Epithelial cell of esophagus (primary cell): ENCODE measurements at places on chromosomes 1 and 21.

DNA sequence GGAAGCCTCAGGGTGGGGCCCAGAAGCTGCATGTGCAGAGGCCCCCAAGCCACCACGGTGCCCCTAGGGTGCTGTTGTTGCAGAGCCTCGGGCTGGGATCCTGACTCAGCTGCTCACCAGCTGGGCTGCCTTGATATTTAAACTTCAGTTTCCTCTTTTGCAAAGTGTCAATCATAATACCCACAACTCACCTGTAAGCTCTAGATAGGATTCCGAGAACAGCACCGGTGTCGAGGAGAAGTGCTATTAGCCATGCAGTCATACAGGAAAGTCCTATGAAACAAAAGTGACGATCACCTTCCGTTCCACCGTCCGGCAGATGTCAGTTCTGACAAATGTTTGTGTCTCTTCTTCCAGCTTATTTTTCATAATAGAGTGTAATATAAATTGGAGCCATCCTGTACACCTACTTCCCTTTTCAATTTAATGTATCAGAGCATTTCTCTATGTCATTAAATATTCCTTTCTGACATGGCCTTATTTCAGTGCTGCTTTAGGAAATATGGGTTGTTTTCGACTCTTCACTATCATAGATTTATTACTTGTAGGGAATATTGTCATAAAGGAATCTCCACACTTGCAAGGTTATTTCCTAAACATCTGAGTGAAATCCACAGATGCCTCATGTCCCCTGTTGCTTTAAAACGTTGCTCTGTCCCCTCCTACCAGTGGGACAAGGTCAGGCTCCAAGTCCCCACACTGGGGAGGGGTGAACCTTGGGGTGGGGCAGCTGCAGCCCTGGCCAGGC lies 100.8 kb downstream of the SIK1 start:
- no peak for DNase-seq

- no peak for DNase-seq
Observed at GRCh38 chr1:246954126-246954525, 22.4 kb upstream of the AHCTF1 start.

DNA sequence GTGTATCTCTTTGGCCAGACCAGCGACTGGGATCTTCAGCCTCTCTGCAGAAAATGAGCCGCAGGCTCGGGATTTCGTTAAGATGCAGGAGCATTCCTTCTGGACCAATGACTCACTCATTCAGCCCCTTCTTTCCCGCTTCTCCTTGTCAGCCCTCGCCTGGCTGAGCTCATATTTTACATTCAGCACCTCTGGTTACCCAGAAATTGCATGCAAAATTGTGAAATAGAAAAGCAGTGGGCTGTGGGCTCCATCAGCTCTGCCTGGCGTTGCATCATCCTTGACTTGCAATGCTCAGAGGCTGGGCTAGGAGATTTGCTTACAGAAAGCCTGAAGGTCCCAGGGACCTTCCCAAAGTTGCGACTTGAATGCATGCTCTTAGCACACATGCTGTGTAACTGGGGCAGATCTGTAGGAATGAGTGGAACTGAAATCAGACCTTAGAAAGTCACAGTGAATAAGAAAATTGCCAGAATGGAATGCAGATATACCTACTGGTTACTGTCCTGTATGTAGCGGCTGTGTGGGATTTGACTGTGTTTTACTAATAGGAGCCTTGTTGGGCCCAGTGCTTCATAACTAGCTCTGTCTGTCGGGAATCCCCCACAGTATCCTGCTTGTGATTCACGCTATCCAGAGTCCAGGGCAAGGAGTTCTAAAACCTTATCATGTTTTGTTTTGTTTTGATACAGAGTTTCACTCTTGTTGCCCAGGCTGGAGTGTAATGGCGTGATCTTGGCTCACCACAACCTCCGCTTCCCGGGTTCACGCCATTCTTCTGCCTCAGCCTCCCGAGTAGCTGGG lies 444.8 kb downstream of the KIF26B start:
- no peak for DNase-seq

DNA sequence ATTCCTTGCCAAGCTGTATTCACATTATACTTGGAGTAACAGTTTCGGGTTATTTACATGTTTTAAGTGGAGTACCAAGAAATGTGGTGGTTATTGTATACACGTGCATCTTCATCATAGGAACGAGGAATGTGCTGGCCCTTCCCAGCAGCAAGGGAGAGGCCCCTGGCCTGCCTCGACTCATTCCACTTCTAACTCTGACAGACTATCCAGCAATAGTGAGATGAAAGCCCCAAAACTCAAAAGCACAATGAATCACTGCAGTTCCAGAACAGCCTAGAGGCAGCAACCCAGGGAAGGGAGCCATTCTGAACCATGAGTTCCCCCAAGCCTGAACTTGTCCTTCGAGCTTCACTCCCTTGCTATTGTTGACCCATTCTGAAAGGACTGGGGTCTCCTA lies 23.1 kb downstream of the FAM89A start:
- DNase-seq: peak; percentile 96

- no peak for DNase-seq
Observed at GRCh38 chr1:22791831-22792347, 81.2 kb downstream of the EPHB2 start.

GRCh38 chr1:65630855-65631254 lies 161.8 kb upstream of the PDE4B start:
- DNase-seq: no peak

- no peak for DNase-seq
Observed at GRCh38 chr1:944341-945325, 14.4 kb downstream of the NOC2L start.

DNA sequence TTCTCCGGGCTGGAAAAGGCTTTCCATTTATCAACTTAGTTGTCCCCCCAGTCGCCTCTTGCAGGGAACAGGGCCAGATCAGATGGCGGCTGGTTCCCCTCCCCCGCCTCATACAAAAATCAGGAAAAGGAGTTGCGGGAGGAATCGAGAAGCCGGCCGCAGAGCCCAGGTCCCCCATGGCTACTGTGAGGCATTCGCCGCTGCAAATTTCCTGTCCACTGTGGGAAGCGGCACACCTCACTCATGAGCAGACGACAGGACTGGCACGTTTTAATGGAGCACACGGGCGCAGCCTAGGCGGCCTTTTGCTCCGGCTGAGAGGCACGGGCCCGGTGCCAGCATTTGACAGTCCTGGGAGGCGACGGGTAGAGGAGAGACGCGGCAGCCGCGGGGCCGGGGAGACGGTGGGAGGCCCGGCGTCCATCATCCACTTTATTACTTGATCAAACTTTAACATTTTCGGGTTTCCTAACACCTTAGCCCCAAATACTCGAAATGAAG lies 1.1 kb downstream of the GNG4 start:
- no peak for DNase-seq

- DNase-seq: peak; percentile 5
Observed at GRCh38 chr1:51861669-51862068, 16.9 kb downstream of the NRDC start.

DNA sequence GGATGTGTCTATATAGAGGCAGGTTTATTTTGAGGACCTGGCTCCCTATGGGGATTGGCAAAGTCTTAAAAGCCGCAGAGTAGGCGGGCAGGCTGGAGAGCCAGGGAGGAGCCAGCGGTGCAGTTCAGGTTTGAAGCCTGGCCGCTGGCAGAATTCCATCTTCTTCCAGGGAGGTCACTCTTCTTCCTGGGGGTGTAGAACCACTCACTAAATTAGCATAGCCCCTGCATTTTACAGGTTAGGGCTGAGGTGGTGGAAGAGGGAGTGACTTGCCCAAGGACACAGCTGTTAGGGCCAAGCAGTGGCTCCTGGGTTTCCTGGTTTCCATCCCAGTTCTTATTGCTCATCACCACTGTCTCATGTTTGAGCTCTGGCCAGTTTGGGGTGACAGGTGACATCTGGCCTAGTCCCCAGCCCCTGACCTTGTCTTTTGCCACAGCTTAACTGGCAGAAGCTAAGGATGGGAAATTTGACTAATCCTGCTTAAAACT lies 1.4 kb downstream of the PINK1 start:
- peak; percentile 65 for DNase-seq

DNA sequence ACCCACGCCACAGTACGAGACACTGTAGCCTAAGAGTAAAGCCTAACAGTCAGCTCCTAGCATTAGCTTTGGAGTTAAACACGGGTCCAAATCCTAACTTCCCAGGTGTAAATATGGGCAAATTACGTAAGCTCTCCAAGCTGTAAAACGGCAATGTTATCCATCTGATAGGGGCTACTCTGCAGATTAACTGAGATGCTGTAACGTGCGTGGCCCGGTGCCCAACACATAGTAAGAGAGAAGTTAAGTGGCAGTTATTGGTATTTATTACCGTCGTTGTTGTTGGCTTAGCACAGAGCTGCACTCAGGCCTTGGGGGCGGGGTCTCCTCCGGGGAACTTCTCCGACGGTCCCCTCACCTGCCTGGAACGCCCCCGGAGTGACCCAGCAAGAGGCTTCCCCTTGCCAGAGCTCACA lies 457 bp downstream of the TRAPPC3 start:
- no peak for DNase-seq

- no peak for DNase-seq
Observed at GRCh38 chr1:246001837-246002230, 505.2 kb downstream of the SMYD3 start.

- DNase-seq: no peak
Observed at GRCh38 chr1:46983830-46984586, 39.5 kb upstream of the CYP4X1 start.

DNA sequence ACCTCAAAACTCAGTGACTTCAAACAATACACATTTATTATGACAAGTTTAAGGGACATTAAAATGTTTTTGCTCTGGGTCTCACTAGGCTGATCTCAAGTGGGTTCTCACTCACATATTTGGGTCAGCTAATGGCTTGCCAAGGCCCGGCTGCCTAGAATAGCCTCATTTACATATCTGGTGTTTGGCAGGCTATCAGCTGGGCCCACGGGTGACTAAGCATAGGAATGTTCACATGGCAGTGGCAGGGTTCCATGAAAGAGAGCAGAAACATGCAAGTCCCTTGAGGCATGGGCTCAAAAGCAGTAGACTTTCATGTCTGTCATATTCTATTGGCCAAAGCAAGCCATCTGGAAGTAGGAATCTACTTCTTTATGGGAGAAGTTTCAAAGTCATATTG lies 492.6 kb downstream of the KCNT2 start:
- DNase-seq: peak; percentile 64

- DNase-seq: no peak
Observed at GRCh38 chr1:44696101-44696500, 21.6 kb downstream of the ARMH1 start.

- DNase-seq: no peak
Observed at GRCh38 chr1:218048828-218049420, 236.2 kb upstream of the RRP15 start.

DNA sequence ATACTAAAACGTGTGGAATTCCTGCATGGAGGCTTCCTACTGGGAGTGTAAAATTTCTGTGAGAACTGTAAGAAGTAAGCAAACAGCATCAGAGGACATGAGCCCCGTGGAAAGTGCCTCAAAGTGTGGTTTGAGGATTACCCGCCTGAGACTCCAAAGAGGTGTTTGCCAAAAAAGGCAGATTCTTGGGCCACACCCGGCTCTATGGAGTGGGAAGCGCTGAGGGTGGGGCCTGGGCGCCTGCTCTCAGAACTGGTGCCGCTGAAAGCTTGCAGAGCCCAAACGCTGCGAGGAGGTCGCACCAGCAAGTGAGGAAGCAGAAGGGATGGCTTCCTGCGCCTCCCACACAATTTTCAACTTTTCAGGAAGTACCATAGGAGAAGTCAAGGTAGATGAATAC lies 43.0 kb upstream of the PSEN2 start:
- no peak for DNase-seq

DNA sequence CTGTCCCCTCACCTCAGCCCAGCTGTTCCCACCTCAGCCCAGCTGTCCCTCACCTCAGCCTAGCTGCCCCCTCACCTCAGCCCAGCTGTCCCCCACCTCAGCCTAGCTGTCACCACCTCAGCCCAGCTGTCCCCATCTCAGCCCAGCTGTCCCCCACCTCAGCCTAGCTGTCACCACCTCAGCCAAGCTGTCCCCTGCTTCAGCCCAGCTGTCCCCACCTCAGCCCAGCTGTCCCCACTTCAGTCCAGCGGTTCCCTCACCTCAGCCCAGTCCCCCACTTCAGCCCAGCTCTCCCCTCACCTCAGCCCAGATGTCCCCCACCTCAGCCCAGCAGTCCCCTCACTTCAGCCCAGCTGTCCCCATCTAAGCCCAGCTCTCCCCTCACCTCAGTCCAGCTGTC lies 88.4 kb upstream of the CSF3R start:
- DNase-seq: no peak

DNA sequence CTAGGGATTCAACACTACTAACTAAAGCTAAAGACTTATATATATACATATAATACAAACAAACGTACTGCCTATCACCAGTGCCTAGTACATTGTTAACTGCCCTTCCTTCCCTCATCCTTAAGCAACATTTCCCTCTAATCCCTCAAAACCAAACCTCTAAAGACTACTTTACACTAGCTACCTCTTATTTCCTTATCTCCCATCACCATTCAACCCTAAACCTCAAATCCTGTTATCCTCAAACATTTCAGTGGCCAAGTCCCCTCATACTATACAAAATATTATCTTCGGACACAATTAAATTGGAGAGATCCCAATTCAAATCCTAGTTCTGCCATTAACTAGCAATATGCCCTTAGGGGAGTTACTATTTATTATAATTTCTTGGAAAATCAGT lies 3.7 kb downstream of the SCAF4 start:
- no peak for DNase-seq

DNA sequence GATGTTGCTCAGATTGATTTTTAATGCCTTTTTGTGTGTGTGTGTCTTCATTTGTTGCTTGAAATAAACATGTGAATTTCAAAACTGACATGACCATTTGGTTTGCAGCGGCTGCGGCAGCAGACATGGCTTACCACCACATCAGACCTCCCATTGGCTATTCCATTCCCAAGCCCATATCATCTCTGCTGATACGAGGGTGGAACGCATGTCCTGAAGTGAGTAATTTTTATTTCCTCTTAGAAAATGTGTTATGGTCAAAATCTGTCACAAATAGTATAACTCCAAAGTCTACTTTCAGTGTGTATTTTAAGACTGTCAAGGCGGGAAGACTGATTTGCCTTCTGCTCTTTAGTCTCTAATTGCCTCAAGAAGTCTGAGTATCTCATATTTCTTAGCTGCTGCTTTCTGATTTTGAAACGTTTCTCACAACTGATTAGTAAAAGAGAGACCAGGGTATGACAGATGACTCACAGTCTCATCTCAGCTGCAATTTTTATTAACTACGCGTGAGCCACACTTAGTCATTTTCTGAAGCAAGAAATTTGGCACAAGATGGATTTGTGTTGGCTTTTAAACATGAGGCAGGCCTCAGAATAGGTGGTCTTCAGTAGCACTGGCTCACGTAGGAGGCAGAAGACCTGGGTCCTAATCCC lies 49.0 kb downstream of the LRRC53 start:
- peak; percentile 63 for DNase-seq

GRCh38 chr1:71908303-71908702 lies 374.0 kb downstream of the NEGR1 start:
- DNase-seq: no peak

GRCh38 chr1:234309243-234309597 lies 64.0 kb upstream of the COA6 start:
- no peak for DNase-seq

- DNase-seq: peak; percentile 53
Observed at GRCh38 chr1:178470411-178470960, 26.3 kb downstream of the CLEC20A start.

GRCh38 chr1:30400507-30400906 lies 322.9 kb downstream of the MATN1 start:
- DNase-seq: no peak

- no peak for DNase-seq
Observed at GRCh38 chr1:51663105-51663504, 46.2 kb downstream of the OSBPL9 start.
